ENCODE measurements at places on chromosomes 4 and X. TPM values are rescaled to one million over a fixed set of nuclear protein-coding genes. Genes with fewer than 3 reads are reported as not detected.

GRCh38 chr4:54231768-54232688, 2.9 kb downstream of the PDGFRA start:
- H3K36me3 ChIP-seq: no peaks in the 10 kb centered on the region
- peaks cover 64% of the 10 kb centered on the region for H3K27me3 ChIP-seq
- H3K4me1 ChIP-seq: peaks cover 33% of the 10 kb centered on the region
- no peak overlapping the region for H3K27ac ChIP-seq
- no peak for DNase-seq

DNA sequence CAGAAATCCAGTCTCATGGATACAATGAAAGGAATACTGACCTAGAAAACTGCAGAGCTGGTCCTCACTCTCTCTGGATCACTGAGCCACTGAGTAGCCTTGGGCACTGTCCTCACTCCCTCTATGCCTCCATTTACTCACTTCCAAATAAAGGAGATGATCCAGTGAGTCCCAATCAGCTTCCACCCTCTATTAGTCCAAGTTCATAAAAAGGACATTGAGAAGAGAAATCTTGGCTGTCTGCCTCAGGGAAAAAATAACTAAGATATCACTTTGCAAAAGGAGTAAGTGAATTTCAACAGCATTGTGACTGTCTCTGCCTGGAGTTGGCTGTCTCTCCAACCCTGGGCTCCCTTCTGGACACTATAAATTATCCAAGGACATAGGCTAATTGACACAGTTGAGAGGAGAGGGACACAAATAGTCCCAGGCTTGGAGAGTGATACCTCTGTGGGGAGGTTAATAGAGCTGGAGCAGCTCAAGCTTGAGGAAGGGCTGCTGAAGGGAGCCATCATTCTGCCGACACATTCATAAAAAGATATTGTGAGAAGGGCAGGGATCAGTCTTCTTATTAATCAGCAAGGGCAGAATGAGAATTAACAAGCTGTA, 572.3 kb downstream of the RAB28 start:
- H3K4me1 ChIP-seq: no peaks in the 10 kb centered on the region
- no peaks in the 10 kb centered on the region for H3K27me3 ChIP-seq
- H3K4me3 ChIP-seq: no peak overlapping the region
- no peak for DNase-seq

DNA sequence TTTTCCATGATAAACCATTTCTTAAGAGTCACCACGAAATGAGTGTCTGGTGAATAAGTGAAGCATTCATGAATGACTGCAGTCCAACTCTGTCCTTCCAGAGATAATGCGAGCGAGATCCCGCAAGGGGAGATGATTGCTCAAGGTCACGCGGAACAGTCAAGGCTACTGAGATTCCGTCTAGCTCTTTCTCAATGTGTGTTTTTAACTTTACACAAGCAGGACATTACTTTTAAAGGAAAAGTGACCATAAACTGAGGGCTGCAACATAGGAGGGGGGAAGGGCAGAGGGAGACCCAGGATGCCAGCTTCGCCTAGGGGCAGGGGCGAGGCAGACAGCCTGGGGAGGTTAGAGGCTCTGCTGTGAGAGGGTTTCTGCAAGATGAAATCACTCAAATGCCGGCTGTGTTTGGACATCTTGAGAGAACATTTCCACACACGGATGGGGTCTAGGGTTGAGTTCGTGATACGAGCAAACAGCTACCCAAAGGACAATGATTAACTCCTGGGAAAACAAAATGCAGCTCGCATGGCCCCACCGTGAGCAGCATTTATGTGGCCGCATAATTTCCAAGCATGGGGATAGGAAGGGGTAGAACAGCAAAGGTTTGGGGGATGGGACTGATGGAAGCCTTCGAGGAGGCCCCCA, 23.8 kb upstream of the CCNQ start:
- no peaks in the 10 kb centered on the region for H3K36me3 ChIP-seq
- H3K27me3 ChIP-seq: no peaks in the 10 kb centered on the region
- H3K27ac ChIP-seq: no peak overlapping the region
- no peak overlapping the region for H3K4me3 ChIP-seq
- DNase-seq: no peak
- no peaks in the 10 kb centered on the region for H3K4me1 ChIP-seq

- DNase-seq: no peak
- H3K36me3 ChIP-seq: no peaks in the 10 kb centered on the region
- no peak overlapping the region for H3K4me3 ChIP-seq
- no peak overlapping the region for H3K27ac ChIP-seq
- H3K27me3 ChIP-seq: no peaks in the 10 kb centered on the region
These were observed 50.9 kb upstream of the TMEM164 start for GRCh38 chrX:109952050-109952449.

DNA sequence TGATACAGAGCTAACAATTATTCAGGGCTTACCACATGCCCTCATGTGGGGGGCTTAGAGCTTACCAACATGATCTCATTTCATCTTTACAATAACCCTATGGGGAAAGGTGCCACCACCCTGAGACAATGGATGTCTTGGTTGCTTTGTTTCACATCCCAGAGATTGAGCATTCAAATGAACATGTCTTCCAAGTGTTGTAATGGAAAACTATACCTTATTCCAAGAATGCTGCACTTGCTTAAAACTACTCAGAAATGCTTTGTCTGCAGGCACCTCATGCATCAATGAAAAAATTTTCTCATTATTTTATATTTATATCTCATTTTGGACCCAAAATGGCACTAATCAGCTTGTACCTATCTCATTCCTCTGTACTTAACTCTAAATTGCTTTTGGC, 34.6 kb downstream of the BCLAF3 start:
- no peaks in the 10 kb centered on the region for H3K27me3 ChIP-seq
- peaks cover 9% of the 10 kb centered on the region for H3K36me3 ChIP-seq
- DNase-seq: no peak
- no peak overlapping the region for H3K27ac ChIP-seq

GRCh38 chr4:85798012-85798770, 323.2 kb downstream of the ARHGAP24 start:
- H3K4me1 ChIP-seq: no peaks in the 10 kb centered on the region
- H3K27me3 ChIP-seq: no peaks in the 10 kb centered on the region
- no peak overlapping the region for H3K4me3 ChIP-seq

DNA sequence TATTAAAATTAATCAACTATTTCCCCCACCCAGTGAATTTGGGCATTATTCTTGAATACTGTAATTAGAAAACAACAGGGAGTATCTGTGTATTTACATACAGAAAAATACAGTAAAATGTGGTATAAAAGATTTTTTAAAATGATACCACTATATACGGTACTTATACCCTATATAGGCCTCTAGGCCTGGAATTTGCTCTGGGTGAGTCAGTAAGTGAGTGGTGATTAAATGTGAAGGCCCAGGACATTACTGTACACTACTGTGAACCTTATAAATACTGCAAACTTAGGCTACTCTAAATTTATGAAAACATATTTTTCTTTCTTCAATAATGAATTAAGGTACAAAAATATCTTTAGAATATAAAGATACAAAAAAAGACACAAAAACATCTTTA, 6.3 kb upstream of the CSN3 start:
- H3K27ac ChIP-seq: no peak overlapping the region
- no peaks in the 10 kb centered on the region for H3K36me3 ChIP-seq
- H3K4me1 ChIP-seq: no peaks in the 10 kb centered on the region
- DNase-seq: no peak

GRCh38 chr4:5040856-5041620, 10.2 kb upstream of the STK32B start:
- H3K27me3 ChIP-seq: peaks cover 17% of the 10 kb centered on the region
- H3K4me3 ChIP-seq: no peak overlapping the region
- no peaks in the 10 kb centered on the region for H3K4me1 ChIP-seq
- no peak for DNase-seq

TBC1D19 gene
- 4.5 TPM for total RNA-seq

ZAR1 gene
- not detected for total RNA-seq

DNA sequence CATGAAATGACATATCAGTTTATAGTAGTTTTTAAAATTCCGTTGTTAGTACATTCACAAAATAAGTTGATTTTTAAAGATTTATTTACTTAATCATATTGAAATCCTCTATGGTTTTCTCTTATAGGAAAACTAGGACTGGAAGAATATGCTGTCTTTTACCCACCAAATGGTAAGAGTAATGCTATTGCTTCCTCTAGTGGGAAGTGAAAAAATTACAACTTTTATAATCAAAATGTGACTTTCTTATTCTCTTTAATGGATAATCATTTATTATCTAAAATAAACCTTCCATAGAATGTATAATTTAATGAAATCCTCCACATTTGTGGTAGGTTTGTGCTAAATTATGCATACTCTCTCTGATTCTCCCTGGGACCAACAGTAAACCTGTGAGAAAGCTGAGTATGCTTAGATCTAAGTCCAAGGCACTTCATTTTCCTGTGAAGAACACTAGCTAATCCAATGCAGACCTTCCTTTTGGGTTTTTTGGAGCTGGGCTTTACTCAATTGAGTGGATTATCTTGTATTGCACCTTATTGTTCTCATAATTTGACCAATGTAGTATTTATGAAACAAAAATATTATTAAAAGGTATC, 136.2 kb downstream of the TBC1D19 start:
- no peak overlapping the region for H3K27ac ChIP-seq
- no peaks in the 10 kb centered on the region for H3K36me3 ChIP-seq
- H3K27me3 ChIP-seq: no peaks in the 10 kb centered on the region
- H3K4me1 ChIP-seq: peaks cover 18% of the 10 kb centered on the region

DNA sequence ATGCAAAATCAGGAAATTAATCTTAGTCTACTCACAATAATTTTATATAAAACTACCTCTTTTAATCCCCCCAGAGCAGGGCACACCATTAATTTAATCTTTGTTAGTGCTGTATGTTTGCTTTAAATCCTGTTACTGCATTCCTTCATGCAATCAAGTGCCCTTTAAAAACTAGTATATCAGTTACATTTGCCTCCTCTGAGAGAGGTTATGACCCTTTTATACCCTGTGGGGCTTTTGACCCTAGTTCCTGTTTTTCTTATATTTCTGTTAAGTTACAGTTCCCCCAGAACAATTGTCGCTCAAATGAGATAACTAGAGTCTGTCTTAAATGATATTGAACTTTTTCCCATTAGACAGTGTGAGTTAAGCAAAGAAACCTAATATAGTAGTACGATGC, 46.2 kb downstream of the GPC4 start:
- no peaks in the 10 kb centered on the region for H3K4me1 ChIP-seq
- H3K27me3 ChIP-seq: no peaks in the 10 kb centered on the region
- H3K36me3 ChIP-seq: no peaks in the 10 kb centered on the region
- DNase-seq: no peak
- H3K4me3 ChIP-seq: no peak overlapping the region
- H3K27ac ChIP-seq: no peak overlapping the region

- H3K36me3 ChIP-seq: no peaks in the 10 kb centered on the region
- H3K4me3 ChIP-seq: no peak overlapping the region
- no peak for DNase-seq
- H3K4me1 ChIP-seq: peaks cover 17% of the 10 kb centered on the region
- no peaks in the 10 kb centered on the region for H3K27me3 ChIP-seq
- H3K27ac ChIP-seq: no peak overlapping the region
These were observed 288.9 kb downstream of the IL1RAPL2 start for GRCh38 chrX:104854790-104855340.

GRCh38 chrX:12975991-12976558, 1.2 kb downstream of the TMSB4X start:
- H3K27ac ChIP-seq: peak overlapping the region; percentile 95
- peaks cover 53% of the 10 kb centered on the region for H3K36me3 ChIP-seq
- peaks cover 16% of the 10 kb centered on the region for H3K4me1 ChIP-seq
- H3K4me3 ChIP-seq: peak overlapping the region; percentile 91

RAB41 gene
- not detected for total RNA-seq

DNA sequence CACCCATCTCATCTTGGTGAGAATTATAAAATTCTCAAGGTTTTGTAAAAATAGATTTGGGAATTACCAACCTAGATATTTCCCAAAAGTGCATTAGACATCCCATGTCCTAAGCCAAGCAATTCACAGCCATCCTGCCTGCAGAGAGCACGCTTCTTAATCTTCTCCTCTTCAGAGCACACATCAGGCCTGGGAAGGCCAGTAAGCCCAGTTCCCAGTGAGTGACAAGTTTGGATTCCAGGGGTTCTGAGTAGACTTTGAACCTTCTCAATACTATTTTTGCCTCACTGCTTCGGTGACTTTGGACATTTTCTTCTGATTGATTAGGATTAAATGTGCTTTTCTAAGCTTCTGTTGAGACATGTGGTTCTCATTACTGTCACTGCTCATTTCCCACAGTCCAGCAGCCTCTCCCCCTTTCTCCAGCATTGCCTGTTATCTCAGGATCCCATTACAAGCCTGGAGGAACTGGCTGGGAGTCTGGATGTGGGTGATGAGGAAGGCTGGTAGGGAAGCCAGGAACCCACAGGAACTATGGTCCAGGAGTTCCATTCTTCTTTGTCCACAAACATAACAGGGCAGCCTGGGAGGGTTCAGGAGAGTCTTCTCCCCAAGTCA, 56.4 kb upstream of the TMEM150C start:
- no peaks in the 10 kb centered on the region for H3K4me1 ChIP-seq
- no peaks in the 10 kb centered on the region for H3K36me3 ChIP-seq
- no peak overlapping the region for H3K4me3 ChIP-seq

RBM46 gene
- total RNA-seq: not detected

CLDN24 gene
- not detected for total RNA-seq

IQCM gene
- total RNA-seq: not detected

- peaks cover 6% of the 10 kb centered on the region for H3K4me1 ChIP-seq
- no peak overlapping the region for H3K27ac ChIP-seq
- no peaks in the 10 kb centered on the region for H3K27me3 ChIP-seq
- H3K4me3 ChIP-seq: no peak overlapping the region
These were observed 45.7 kb downstream of the ACOX3 start for GRCh38 chr4:8394806-8395205.

DNA sequence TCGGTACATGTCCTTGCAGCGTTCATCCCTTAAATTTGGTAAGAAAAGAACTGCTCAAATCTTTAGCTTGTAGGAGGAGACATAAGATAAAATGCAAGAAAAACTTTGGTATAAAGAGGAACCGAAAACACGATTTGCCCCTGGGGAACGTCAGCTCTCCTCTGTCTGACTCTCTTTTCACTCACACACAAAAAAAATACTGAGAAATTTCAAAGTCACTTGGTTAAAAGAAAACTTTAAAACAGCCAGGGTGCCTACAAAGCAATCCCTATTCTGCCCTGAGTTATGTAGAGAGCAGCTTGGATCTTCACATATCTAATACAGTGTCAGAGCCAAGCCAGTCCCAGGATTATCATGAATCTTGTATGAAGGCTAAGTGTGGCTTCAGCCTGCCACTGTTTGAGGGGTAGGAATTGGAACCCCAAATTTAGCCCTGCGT, 248.5 kb upstream of the CXXC4 start:
- no peak overlapping the region for H3K4me3 ChIP-seq
- no peak for DNase-seq
- H3K4me1 ChIP-seq: no peaks in the 10 kb centered on the region

GRCh38 chrX:24842486-24842885, 148.8 kb downstream of the POLA1 start:
- no peak for DNase-seq
- H3K27ac ChIP-seq: no peak overlapping the region
- H3K4me3 ChIP-seq: no peak overlapping the region
- H3K4me1 ChIP-seq: no peaks in the 10 kb centered on the region

DNA sequence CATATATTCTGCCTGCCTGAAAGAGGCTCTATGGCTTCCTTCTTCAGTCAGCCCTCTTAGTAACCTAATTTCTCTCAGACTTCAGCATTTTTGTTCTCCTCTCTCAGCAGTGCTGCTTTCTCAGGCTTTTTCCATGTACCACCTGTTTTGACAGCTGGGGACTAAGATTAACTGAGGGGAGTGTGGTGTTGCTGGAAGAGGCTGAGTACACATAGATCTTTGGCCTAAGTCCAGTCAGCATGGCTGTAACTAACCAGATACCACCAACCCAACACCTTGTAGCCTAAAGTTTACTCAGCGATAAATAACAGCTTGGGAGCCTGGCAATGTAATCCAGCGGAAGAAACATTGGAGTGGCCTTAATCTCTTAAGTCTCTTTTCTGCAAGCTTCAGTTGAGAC, 85.5 kb downstream of the RTL3 start:
- no peaks in the 10 kb centered on the region for H3K36me3 ChIP-seq
- DNase-seq: no peak
- H3K27me3 ChIP-seq: no peaks in the 10 kb centered on the region
- peaks cover 5% of the 10 kb centered on the region for H3K4me1 ChIP-seq
